ENCODE measurements at places on chromosomes 5 and 9. TPM values are rescaled to one million over a fixed set of nuclear protein-coding genes. Genes with fewer than 3 reads are reported as not detected.

DNA sequence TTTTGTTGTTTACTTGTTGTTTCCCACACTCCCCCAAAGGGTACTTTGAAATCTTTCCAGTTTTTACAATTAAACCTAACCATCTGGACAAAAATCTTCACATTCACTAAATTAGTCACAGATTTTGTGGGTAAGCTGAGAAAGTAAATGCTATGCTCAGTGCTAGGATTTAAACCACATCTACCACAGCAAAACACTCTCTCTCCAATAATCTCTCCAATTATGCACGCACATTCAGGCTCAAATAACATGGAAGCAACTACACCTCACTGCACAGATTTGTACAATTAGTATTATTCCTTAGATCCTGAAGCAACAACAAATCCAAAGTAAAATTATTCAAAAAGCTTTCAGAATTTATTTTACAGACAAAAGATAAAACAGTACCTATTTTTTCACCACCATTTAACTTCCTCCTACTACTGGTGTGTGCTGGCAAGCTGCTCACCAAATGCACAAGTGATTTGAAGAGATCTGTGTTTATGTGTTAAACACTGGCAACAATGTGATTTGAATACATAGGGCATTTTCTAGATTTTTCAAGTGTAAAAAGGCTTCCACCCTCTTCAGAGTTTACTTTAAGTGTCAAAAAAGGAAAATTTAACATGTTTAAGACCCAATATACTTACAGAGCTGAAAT lies 16.6 kb downstream of the ZNF608 start:
- no peak for DNase-seq

- DNase-seq = peak; percentile 74
Measured at GRCh38 chr5:150598821-150599273, 41.6 kb upstream of the SYNPO start.

- no peak for DNase-seq
Measured at GRCh38 chr5:66197764-66198405, 53.8 kb downstream of the SREK1 start.

OLFM1 gene
- 47.8 TPM for total RNA-seq

- no peak for DNase-seq
Measured at GRCh38 chr9:70136632-70137031, 93.0 kb downstream of the MAMDC2 start.

DNA sequence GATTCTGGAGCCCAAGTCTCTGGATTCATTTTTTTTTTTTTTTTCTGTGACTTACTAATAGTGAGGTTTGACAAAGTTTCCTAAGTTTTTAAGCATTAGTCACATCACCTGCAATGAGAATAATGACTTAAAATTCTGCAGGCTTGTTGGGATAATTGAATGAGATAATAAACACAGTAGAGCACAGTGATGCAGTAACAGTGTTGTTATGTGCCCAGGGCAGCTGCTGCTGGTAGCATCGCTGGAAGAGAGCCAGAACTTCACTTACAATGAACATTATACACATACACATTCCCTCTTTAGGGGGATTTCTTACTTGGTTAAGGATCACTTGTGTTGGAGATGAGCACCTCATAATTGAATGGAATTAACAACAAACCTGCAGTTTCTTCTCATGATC lies 78.9 kb downstream of the ALDH7A1 start:
- no peak for DNase-seq

SPATA6L gene
- 23.1 TPM for total RNA-seq

- DNase-seq = no peak
Measured at GRCh38 chr9:38761339-38761738, 41.4 kb upstream of the FAM240B start.

GRCh38 chr5:91378752-91379211 lies 4.3 kb downstream of the ARRDC3 start:
- DNase-seq = no peak

CDK9 gene
- 81.0 TPM for total RNA-seq

GRCh38 chr9:69976152-69976551 lies 67.5 kb upstream of the MAMDC2 start:
- no peak for DNase-seq

All from ureter (tissue), 1 donor.